RWPE1 (cell line): ENCODE measurements at places on chromosomes 5 and 9.

- no peak for DNase-seq
These were observed 36.2 kb upstream of the PRDM12 start for GRCh38 chr9:130627896-130628792.

DNA sequence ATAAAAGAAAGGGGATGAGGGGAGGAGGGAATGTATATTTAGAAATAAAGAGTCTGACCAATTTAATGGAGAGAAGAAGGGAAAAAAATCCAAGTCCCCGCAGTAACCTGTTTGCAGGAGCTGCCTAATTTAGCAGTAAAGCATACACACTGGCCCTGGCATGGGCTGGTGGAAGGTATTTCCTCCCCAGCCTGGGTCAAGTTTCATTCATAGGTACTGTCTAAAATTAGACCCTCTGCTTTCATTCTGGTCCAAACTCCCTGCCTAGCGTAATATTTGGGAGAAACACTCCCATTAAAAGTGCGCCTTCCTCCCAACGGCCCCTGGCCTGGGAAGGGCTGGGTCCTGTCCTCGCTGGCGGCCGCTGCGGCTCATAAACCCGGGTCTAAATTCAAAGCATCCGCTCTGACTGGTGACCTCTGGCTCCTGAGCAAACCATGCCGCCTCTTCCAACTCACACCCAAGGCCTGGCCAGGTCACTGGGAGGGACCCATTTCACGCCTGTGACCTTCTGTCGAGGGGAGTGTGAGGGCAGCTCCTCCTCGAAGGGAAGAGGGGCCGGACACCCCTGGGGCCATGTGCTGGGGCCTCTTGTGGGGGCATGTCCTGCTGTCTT lies 123.2 kb downstream of the FGF18 start:
- no peak for DNase-seq

GRCh38 chr9:27602954-27603353 lies 29.7 kb upstream of the C9orf72 start:
- DNase-seq = no peak

DNA sequence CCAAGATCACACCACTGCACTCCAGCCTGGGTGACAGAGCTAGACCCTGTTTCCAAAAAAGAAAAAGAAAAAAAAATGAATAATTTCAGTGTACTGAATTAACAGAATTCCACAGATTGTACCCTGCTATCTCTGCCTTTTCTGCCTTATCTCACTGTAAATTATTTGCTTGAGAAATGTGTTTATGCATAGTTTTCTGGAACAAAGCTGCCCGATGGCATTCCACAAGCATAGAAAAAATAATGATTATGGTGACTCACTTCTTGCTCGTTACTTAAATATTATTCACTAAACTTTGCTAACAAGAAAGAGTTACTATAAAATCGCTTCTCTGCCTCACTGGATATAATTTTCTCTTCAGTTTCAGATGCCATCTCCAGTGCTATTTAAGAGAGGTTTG lies 88.7 kb upstream of the FAM169A start:
- DNase-seq = peak; percentile 56

- no peak for DNase-seq
These were observed 456.4 kb downstream of the GADD45G start for GRCh38 chr9:90061187-90061586.
